ENCODE measurements at places on chromosomes 7 and 10.

- peak; percentile 48 for DNase-seq
Observed at GRCh38 chr7:155804897-155805825, 7.1 kb downstream of the SHH start.

GRCh38 chr10:49318028-49318427 lies 19.1 kb downstream of the C10orf71 start:
- no peak for DNase-seq

DNA sequence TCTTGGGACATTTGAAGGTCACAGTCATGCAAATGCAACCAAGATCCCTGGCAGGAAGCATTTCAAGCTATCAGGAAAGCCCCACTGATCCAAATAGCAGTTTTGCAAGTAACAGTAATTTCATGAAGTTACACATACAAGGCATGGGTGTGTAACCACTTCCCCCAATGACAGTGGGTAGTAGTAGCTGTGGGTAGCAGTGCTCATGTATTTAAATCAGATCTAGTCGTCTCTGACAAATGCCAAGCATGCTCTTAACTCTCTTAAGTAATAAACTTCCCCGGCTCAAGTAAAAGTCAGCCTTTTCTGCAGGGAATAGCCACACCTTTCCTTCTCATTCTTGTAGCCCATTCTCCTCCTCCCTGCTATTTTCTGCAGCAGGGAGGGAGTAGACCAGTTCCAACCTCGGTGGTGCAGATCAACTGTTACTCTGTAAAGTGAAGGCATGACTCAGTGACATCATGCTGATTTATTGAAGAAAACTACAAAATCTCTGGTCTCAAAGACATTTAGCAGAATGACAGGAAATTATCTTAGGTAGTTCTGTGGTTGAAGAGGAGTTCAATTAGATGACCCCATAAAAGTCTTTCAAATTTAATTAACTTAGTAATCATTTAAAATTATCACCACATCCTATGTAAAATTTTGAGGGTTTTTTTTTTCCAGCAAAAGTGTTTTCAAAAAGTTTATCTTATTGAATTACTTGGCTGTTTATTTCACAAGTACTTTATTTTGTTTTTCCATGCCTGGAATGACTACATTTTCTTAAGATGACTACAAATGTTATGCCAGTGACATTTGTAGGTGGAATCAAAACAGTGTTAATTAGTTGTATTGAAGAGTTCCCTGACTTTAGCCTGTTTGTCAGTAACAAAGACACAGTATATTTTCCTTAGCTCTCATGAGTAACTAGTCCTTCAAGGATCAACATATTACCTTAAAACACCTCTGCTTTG lies 568.3 kb downstream of the INHBA start:
- peak; percentile 21 for DNase-seq

DNA sequence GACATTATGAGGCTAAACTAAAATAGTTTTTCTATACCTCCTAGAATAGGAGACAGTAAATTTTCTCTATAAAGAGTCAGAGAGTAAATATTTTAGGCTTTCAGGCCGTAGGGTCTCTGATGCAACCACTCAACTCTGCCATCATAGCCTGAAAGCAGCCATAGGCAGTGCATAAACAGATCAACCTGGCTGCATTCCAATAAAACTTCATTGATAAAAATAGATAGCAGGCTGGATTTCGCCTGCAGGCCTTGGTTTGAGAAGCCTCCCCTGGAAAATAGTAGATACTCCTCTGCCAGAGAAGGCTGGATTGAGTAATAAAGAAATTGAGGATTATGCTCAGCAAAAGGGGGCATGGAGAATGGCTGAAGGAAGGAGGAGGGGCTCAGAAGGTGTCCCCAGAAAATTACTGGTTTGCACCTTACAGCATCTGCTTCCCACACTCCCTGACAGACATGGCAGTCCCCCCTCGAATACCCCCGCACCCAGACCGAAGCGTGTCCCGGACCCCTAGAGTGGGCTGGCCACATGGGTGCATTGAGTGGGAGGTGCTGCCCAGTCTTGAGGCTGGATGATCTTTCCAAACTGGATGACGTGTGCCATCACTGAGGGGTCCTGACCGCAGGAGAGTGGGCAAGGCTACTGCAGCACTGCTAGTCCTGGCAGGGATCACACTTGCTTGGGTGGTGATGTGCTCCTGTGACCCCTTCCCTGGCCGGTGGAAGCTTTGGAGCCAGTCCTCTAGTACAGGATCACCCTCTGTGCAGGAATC lies 126.6 kb downstream of the PTPN20 start:
- no peak for DNase-seq

GRCh38 chr10:79354615-79355014 lies 7.3 kb downstream of the PPIF start:
- no peak for DNase-seq

- DNase-seq: peak; percentile 99
Observed at GRCh38 chr10:102713814-102714620, at the start of gene ARL3. TSS of gene ARL3 (minus strand) at chr10:102714397. CDS start at chr10:102714275, 122 bp downstream.

DNA sequence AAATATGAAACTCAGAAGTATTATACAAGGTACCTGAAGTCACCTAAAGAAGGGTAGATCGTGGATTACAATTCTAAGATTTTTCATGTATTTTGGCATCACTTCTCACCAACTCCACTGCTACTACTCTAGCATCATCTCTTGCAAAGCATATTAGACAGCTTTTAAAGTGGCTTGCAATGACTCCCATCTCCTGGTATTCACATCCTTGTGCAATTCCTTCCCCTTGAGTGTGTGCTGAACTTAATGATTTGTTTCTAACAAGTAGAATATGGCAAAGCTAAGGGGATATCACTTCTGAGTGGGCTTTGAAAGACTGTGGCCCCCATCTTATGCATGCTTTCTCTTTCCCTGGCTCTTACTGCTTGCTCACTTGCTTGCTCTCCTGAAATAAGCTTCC lies 280.2 kb downstream of the SNX13 start:
- no peak for DNase-seq

- no peak for DNase-seq
Observed at GRCh38 chr7:158533386-158534133, 54.1 kb downstream of the PTPRN2 start.

DNA sequence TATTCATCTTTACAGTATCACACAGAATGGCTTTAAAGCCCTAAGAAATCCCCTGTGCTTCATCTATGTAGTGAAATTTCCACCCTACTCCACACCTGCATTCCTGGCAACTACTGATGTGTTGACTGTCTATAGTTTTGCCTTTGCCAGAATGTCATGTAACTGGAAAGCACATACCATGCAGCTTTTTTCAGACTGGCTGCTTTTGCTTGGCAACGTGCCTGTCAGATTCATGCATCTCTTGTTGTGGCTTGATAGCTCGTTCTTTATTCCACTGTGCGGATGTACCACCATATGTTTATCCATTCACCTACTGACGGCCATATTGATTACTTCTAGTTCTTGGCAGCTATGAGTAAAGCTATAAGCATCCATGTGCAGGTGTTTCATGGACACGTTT lies 30.6 kb downstream of the RBM17 start:
- no peak for DNase-seq

GRCh38 chr7:139523968-139524815 lies 707 bp downstream of the CLEC2L start:
- DNase-seq: no peak

DNA sequence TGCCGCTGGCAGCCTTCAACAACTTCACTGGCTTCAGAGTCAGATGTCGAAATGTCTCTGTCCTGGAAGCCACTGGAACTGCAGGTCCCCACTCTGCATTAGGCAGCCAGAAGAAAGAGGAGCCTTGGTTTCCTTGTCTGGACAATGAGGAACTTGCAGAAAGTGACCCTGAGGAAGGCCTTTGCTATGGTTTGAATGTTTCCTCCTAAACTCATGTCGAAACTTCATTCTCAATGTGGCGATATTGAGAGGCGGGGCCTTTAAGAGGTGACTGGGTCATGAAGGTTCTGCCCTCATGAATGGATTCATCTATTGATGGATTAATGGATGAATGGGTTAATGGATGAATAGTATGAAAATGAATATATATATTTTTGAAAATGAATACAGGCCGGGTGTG lies 61.6 kb upstream of the GPR26 start:
- no peak for DNase-seq

DNA sequence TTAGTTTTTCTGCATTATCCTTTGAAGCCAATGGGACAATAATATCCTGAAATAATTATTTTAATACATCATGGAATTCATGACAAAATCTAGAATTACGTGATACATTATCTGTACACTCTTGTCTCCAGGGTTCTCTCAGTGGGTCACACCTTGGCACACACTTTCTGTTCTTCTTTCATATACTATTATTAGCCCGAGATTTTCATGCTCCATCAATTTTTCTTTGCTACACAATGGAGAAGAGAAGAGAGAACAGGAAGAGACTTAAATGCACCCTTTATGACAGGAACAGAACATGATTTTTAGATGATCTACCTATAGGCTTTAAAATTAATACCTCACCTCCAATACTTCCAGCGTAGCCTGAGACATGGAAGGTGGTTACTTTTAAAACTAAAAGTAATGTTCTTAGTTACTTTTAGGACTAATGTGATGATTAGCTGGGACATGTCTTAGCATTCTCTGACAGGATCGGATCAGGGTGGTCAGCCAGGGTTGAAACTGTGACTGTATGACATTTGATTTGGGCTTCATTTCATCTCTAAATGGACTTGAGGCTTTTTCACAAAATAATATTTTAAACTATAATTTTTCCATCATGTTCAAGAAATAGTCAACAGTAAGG lies 148.2 kb upstream of the WNT16 start:
- no peak for DNase-seq

DNA sequence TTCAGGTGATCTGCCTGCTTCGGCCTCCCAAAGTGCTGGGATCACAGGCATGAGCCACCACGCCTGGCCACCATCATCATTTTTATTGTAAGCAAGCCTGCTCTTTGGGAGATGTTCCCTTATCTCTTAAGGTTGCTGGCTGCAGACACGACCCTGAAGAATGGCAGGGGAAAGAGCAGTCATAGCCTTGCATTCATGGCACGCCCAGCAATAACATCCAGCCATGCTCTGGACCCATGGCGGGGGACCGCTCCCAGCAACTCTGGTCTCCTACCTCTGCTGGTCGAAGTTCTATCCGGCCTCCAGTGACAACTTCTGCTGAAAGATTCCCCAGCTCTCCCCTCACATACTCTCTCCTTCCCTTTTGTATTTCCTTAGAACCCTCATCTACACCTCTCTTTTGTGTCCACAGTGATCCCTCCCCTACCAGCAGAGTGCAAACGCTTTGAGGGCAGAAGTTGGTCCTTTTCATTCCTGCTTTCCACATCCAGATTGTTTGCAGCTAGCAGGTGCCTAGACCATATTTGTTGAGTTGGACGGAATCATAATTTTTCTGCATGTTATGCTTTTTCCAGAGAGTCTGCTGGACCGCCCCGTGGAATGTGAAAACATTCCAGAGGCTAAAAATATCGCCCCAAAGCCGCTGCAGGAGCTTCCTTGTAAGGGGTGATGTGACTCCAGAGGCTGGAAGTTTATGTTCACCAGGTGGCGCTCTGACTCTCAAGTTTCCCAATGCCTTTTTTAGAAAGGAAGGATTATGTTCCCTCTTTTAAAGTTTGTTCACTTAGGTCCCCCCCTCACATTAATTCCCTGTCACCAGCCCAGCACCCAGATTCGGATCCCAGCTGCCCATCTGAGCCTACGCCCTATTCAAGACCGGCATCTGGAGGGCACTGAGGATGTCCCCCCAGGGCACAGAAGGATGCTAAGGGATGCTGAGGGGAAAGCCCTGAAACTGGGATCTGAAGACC lies 4.3 kb upstream of the MARVELD1 start:
- peak; percentile 66 for DNase-seq

- no peak for DNase-seq
Observed at GRCh38 chr7:54995610-54996363, 23.0 kb upstream of the EGFR start.

- peak; percentile 18 for DNase-seq
Observed at GRCh38 chr7:108452707-108453106, 3.5 kb downstream of the NRCAM start.

GRCh38 chr10:34190580-34190979 lies 624.5 kb downstream of the PARD3 start:
- DNase-seq: no peak

- no peak for DNase-seq
Observed at GRCh38 chr10:98020254-98020653, 10.2 kb downstream of the CRTAC1 start.

GRCh38 chr10:85767891-85768290 lies 598.7 kb downstream of the GRID1 start:
- no peak for DNase-seq

DNA sequence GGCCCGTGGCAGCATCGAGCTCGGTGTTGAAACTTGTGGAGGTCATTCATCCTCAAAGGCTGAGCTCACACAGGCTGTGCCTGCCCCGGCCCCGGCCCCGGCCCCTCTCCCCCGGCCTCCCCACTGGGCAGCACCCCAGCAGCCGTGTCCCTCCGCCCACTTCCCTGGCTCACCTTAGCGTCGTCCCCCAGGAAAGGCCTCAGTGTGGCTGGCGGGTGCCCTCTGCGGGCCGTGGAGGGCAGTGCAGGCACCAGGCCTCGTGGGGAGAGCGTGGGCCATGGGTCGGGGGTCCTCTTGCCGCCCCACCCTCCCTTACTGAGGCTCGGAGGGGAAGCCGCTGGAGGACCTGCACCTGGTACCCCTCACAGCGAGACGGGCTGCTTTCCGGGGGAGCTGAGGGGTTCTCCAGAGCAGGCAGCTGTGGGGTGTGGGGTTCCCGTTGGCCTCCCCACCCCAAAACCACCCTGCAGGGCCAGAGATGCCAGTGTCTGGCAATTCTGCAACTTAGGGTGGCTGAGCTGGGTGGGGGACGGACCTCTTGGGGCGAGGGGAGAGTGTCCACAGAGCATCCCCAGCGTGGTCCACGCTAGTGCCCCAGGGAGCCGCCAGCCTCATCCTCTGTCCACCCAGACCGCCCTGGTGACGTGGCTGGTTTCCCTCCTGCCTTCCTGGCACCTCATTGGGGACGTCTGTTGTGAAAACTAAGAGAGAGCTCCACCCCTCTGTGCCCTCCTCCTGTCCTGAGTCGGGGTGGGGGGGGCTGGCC lies 44.2 kb upstream of the DPYSL4 start:
- DNase-seq: no peak

DNA sequence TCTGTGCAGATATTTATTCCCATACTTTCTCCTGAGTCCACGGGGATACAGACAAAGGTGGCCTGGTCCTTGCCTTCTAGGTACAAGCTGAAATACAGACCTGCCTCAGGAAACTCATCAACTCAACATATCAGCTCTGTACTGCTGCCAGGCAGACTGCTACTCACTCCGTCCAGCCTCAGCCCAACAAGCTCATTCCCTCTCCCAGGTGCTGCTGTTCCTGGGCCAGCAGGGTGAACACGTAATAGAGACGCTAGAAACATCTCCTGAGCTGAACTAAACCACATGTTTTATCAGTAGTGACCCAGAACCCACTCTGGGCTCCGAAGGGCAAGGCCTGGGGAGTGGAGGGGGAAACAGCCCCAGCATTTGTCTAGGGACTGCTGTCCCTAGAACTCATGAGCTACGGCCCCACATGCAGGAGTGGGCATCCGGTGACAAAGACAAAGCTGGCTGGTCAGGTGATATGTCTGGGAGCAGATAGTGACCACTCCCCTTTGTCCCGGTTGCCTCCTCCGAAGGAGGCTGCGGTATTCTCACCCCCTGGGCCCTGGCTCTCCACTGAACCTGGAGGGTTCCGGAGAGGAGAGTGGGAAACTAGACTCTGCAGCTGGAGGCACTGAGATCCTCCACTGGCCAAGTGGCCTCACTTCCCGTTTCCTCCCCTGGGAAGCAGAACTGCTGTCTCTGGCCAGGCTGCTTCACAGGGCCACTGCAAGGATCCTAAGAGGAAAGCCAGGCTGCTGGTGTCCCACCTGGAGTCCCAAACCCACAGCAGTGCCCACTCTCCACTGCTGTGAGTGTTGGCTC lies 116.1 kb downstream of the FAM53B start:
- DNase-seq: no peak

- DNase-seq: no peak
Observed at GRCh38 chr7:83749495-83749894, 100.6 kb upstream of the SEMA3E start.

Data from putamen (tissue), 1 donor.